ENCODE measurements at places on chromosomes 1 and 21.

- DNase-seq: no peak
Measured at GRCh38 chr1:1594602-1595260, 5.2 kb downstream of the FNDC10 start.

- DNase-seq: no peak
Measured at GRCh38 chr1:60596791-60597750, 485.3 kb upstream of the NFIA start.

DNA sequence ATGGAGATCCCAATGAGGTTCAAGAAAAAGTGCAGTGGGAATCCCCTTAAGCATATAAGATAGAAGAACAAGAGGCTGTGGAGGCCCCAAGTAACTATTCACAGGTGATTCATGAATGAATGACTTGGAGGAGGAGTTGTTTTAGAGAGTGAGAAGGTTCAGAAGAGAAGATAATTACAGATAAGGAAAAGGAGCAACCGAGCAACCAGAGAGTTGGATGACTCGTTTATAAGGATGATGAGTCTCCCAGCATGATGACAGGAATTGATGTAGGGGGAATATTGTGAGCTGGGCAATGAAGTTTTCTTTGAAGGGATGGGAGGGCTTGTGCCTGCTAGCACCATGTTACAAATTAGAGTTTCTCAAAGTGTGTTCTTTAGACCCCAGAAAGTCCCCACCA lies 9.8 kb downstream of the C8A start:
- no peak for DNase-seq

DNA sequence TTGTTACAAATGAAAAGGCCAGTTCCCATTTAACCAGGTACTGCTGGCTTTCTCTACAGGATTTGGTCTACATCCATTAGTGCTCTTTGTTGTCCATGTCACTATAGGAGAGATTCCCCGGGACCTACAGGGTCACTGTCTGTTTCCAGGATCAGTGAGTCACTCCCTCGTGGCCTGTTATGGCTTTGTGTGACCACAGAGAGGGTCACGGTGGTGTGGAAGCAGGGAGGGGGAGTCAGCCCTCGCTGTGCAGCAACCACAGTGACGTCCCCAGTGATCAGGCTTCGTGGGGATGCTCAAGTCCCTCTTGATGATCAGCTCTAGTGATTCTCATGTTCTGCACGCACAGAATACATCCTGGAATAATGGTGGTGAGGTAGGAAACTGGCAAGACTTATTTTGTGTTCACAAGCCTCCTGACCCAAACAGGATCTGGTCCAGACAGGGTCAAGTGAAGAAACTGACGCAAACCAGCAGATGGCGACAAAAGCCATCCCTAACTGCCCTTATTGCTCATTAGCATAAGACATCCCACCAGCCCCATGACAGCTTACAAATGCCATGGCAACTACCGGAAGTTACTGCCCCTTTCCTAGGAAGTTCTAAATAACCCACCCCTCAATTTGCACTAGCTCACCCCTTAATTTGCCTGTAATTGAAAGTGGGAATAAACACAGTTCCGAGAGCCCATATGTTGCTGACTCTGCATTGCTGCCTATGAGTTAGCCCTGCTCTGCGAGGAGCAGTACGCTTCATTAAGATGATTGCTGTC lies 98.5 kb downstream of the DISC1 start:
- DNase-seq: no peak

- DNase-seq: no peak
Measured at GRCh38 chr1:50502147-50502546, 78.9 kb upstream of the DMRTA2 start.

GRCh38 chr1:220271706-220272046 lies 577 bp downstream of the RAB3GAP2 start:
- no peak for DNase-seq

GRCh38 chr1:31101147-31101502 lies 35.6 kb upstream of the PUM1 start:
- DNase-seq: peak; percentile 31

GRCh38 chr1:60972841-60973364 lies 109.5 kb upstream of the NFIA start:
- DNase-seq: no peak

- no peak for DNase-seq
Measured at GRCh38 chr1:46492871-46493270, 3.2 kb downstream of the DMBX1 start.

DNA sequence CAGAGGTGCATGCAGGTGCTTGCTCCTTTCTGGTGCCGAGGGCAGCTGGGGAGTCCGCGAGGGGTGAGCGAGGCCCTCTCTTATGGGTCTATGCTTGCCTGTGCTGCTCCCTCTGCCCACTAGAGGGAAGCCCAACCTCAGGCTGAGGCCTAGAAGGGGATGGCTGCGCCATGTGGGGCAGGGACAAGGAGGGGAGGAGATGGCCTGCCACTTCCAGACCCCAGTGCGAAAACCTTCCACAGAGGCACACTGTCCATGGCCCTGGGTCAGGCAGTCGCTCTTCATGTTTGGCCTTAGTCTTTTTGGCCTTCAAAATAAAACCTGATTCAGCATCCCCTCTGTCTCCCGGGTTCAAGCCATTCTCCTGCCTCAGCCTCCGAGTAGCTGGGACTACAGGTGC lies 14.0 kb downstream of the RHBG start:
- peak; percentile 65 for DNase-seq

GRCh38 chr1:232283864-232284263 lies 346.1 kb downstream of the SIPA1L2 start:
- DNase-seq: no peak

DNA sequence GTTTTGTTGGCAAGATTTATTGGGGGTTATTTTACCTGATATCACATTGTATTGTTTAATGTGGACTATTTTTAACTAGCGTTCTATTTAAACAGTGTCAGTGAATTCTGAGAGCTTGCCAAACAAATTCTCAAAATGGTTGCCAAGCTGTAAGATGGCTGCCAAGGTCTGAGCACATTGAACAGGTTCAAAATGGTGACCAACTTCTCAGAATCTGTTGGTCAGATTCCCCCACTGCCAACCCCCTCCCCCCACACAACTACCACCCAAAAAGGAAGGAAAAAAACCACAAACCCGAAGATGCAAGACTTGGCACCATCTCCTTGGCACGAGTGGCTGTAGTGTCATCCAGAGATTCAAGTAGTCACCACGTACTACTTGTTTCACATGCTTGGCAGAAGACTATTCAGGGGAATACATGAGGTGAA lies 159.1 kb downstream of the NFIA start:
- DNase-seq: peak; percentile 42

DNA sequence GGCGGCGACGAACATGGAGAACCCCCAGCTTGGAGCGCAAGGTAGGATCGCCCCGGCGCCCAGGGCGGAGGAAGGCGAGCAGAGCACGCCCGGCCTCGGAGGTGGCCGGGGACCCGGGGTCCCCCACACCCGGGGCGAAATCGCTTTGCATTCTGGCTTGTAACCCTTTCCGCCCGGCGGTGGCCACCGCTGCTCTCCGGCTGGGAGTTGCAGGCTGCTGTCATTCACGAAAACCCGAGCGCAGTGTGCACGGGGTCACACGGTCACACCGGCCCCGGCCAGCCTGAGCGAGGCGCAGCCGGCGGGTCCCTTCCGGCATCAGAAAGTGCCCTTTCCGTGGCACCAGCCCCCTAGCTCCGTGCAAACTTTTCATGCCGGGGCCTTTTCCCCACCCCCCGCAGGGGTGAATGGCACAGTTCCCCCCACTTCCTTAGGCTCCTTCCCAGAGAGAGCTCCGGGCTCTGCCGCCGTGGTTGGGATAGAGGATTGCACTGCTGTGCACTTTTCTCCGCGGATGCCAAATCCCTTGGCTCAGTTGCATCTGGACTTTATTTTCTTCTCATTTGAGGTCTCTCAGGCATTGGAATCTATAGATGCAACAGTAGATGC lies 802 bp downstream of the KAZN start:
- peak; percentile 5 for DNase-seq

DNA sequence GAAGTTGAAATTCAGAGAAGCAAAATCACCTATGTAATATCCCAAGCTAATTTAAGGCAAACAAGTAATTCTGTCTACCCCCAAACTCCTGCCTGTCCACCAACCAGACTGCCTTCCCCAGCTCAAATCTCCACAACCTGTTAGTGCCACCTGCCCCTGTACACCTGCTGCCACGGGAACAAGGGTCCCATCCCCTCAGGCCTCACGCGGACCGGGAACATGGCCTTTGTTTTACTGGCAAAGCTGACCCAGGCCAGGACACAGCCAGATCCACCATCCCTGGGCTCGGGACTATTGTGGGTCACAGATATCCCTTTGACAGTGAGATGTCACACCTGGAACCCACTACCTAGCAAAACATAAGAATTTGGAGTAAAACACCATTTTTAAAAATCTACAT lies 139.3 kb upstream of the SGIP1 start:
- DNase-seq: no peak

DNA sequence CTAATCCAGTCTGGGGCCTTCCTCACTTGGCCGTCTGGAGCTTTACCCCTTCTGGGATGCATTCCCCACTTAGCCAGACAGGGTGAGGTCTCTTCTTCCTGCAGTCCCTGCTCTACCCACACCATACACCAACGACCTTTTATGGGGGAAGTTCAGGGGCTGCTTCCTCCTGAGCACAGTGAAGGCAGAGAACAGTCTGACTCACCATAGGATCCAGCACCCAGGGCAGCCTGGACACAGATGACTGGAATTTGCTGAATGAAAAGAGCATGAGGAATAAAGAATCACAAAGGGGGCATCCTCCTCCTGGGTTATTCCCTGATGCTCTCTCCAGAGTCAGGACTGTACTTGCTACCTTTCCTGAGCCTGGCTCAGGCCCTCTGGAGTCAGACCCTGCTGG lies 4.6 kb upstream of the FOXE3 start:
- DNase-seq: no peak

- DNase-seq: no peak
Measured at GRCh38 chr1:183473217-183473536, 878 bp downstream of the SMG7 start.
